Fibroblast of skin of left quadriceps (primary cell): ENCODE measurements at places on chromosomes 3 and 15.
A peak's percentile ranks its signal among the peaks of the same experiment; 100 is the strongest.

DNA sequence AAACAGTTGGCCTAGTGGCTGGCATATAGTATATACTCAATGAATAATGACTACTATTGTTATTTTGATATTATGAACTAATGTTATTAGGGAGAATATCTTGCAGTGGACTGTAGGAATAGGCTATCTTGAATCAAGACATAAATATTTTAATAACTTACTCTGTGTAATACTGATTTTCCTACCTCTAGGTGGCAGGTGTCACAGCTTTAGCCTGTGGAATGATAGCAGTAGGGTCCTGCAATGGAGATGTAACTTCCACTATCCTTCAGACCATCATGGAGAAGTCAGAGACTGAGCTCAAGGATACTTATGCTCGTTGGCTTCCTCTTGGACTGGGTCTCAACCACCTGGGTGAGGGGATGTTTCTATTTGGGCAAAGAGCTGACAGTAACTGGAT lies 6.5 kb downstream of the PSMD2 start:
- no peak for DNase-seq

DNA sequence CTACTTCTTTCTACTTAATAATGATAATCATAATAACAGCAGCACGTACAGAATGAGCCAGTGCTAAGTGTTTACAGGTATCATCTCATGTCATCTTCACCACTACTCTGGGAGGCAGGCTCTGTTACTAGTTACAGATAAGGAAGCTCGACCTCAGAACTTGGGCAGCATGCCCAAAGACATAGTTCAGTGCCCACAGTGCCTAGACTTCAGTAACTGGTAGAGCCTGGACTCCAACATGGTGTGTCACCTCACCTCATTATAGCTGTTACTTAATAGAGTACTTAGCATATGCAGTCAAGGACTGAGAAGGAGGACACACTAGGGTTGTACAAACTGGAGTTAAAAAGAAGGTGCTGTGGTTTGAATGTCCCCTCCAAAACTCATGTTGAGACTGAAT lies 7.6 kb downstream of the GADL1 start:
- DNase-seq, result no peak

DNA sequence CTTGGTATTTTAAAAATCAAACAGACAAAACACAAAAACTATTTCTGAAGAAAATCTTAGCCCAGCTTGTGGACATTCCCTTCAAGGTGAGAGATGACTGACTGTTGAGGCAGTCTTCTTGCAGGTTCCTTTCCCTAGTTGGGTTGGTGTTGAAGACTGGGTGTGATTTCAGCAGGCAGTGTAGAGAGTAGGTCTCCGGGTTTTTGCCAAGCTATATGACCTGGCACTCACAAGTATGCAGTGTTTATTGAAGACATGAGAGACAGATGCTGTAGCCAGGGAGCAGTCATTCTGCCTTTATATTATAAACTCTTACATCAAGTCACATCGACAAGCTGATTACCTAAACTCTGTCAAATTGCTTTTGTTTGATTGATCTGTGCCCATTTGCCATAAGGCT lies 17.5 kb downstream of the SENP8 start:
- DNase-seq, result no peak

DNA sequence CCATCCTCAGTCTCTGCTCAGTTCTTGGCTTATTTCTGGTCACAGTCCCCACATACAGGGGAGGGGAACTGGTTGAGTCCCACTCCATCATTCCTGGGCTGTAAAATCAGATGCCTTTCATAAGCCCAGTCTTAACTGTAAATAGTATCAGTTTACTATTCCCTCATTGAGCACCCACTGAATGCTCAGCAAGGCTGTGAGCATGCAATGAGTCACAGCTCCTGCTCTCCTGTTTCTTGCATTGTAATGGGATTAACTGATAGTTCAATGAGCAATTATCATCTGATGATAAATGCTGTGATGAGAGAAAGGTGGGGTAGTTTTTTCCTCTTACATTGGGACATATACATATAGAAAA lies 113.6 kb upstream of the TPM1 start:
- DNase-seq, result peak; percentile 78

DNA sequence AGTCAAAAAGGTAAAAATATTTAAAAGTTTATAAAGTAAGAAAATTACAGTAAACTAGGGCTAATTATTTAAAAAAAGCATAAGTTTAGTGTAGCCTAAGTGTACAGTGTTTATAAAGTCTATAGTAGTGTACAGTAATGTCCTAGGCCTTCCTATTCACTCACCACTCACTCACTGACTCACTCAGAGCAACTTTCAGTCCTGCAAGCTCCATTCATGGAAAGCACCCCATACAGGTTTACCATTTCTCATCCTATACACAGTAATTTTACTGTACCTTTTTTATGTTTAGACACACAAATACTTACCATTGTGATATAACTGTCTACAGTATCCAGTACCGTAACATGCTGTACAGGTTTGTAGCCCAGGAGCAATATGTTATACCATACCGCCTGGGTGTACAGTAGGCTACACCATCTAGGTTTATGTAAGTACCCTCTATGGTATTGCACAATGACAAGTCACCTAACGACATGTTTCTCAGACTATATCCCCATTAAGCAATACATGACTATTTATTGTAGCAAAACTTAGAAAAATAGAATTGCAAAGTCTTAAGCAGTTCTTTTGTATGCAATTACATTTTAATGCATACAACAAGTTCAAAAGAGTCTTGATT lies 19.5 kb downstream of the AVEN start:
- no peak for DNase-seq

GRCh38 chr3:7487763-7488162 lies 626.8 kb downstream of the GRM7 start:
- DNase-seq, result no peak

DNA sequence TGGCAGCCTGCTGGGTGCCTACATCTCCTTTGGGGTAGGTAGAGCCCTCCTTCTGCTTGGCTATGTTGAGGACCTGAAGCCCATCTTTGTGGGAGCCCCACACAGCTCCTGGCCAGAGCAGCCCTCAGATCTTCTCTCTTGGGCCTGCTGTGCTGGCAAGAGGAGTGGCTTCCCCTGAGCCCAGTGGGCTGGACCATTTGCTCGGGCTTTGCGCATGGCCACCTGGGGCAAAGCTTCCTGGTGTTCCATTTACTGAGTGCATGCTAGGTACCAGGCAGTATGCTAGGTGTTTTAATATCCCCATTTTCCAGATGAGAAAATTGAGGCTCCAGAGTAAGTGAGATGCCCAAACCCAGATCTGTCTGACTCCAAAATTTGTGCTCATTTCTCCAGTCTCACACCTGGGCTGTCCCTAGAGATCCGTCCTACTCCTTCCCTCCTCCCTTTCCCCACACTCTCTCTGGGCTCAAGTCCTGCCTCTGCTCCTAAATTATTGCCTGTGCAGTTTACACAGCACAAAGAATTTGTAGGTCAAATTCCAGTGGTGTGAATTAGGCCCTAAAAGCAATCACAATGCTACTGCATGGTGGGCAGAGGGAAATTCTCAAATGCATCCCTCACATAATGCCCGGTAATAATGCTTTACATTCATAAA lies 39.7 kb downstream of the SLC28A1 start:
- no peak for DNase-seq

DNA sequence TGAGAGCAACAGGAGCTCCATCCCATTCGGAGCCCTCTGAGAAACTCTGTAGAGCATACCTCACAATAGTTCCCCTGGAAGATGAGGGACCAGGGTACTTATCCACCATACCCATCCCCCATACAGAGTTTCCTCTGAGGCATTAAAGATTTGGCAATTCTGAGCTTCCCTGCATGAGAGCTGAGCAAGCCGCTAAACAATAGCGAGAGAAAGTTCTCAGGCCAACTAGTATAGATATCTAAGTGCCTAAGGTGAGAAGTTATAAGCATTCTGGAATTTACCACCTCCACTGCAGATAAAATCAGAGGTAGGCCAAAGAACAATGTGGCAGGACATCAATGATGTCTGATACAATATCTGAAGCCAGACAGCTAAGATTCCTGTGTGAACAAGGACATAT lies 129.1 kb upstream of the MBNL1 start:
- DNase-seq, result no peak

DNA sequence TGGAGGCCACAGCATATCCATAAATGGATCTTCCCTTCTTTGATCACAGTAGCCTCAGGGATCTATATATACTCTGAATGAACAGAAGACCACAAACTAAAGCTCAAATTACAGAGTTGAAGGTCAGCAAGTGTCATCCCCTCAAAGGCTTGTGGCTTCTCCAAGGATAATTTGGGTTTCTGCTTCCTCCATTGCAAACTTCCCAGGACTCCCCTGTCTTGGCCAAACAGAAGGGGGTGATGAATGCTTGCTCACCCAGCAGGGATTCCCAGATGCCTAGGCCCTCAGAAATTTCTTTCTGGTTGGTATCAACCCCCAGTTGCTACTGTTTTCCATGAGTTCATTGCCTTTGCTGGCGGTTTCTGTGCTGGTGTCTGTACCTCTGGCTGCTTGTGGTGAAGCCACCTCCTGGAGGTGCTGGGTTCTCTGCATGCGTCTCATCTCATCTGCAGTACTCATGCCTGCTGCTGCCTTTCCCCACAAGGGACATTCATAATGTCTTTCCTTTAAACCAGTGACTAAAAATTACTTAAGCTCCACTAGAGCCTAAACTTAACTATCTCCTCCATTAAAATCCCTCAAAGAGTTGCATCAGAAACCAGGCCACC lies 17.7 kb downstream of the ENTPD3 start:
- DNase-seq, result no peak

DNA sequence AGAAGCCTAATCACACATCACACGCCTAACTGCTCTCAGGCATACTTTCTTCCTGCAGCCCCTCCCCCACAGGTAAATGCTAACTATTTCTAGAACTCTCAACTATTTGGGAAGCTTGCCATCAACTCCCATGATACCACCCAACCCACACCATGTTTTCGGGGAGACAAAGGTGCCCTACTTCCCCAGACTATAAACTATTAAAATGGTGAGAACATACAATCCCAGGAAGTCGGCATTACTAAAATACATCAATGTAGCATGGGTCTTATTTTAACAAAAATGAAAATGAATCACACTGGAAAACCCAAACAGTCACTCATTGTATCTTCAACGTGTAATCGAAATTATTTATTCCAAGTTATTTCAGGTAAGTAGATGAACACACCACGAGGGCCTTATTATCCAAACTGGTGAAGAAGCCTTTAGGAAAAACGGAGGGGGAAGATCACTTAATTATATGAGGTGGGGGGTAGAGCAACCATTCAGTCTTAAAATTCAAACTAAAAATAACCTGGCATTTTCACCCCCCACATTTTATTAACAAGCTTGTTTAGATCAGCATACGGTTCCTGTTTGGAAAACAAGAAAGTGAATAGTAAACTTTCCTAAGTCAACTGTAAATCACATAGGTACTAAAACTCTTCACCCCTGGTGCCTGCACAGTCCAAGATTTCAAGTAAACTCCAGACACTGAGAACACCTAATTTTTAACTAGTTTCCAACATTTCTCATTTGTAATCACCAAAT lies 1.9 kb downstream of the TBL1XR1 start:
- no peak for DNase-seq

GRCh38 chr15:96285729-96286254 lies 44.7 kb upstream of the NR2F2 start:
- DNase-seq, result no peak

GRCh38 chr3:68441054-68441453 lies 491.3 kb downstream of the TAFA4 start:
- no peak for DNase-seq

DNA sequence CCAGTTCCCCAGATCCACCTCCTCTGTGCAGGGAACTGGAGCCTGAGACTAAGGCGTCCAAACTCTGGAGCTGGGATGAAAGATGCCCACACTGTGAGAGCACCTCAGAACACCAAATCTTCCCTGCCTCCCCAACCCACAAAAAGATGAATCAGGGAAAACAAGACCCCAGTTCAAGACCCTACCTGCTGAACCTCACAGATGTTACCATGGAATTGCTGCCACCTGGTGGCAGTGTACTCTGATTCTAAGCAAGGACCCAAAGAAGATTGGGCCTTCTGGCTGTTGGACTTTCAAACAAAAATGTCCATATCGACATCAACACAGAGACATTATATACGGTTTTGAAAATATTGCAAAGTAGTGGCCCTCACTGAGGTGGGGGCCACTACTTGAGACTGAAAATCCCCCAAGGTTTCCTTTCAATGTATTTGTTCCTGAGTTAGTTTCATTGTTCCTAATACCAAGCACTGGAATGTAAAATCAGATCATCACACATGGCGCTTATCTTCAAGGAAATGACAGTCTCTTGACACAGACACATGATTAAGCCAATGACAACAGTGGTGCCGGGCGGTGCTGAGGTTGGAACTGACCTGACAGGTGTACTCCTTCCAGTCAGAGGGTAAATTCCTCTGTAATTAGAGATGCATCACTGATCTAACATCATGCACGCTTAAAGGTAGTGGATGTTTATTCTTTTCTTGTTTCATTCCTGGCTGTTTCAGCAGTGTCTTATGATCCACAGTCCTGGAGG lies 67.6 kb downstream of the SLC6A11 start:
- no peak for DNase-seq

GRCh38 chr3:138748190-138748589 lies 86.5 kb downstream of the PIK3CB start:
- DNase-seq, result no peak

DNA sequence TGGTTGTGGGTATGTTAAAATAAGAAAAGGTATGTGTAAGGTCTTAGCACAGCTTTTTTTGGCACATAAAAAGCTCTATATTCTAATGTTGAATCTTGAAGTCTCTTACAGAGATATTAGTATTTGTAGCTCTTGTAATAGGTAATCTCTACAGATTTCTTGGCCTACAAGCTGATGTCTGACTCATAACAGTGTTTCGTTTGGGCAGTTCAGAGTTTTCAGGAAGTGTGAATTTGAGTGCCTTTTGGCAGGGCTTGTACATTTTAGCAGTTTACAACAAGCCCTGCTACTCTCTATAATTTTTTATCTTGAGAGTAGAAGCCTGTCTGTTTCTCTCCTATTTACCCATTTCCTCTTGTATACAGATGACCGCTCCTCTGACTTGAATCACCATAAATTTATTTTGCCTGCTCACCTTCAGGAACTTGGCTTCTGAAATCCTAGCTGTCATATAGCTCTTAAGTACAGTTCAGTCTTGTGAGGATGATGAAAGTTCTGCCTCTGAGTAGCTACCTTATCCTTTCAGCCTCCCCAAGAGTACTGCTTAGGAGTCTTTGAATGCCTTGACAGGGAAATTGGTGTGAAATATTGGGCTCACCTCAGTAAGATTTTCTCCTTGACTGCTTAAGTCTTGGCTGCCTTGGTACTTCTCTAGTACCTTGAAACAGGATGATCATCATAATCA lies 419.9 kb upstream of the RARB start:
- DNase-seq, result no peak

GRCh38 chr3:29933802-29934490 lies 653.1 kb downstream of the RBMS3 start:
- DNase-seq, result no peak

DNA sequence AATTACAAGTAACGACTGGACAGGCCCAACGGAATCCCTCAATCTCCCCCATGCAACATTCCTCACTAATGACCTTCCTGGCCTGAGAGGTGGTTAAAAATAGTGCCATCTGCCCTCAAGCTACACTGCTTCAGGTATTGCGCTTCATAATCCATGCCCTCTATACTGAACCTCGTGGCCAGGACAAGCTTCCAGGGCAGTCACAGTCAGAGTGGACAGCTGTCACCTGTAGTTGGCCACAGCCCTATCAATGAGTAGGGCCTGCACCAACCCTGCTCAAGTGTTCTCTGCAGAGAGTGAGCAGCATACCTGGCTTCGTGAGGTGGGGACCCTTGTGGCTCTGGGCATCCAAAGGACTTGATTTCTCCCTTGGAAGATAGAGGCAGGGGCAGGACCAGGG lies 46.9 kb upstream of the SEMA4B start:
- no peak for DNase-seq

- peak; percentile 64 for DNase-seq
These were observed 17.6 kb downstream of the CALML4 start for GRCh38 chr15:68187559-68187958.

GRCh38 chr3:69309814-69310213 lies 76.1 kb downstream of the FRMD4B start:
- no peak for DNase-seq
